ENCODE measurements at places on chromosomes 16 and 17.

- DNase-seq = no peak
These were observed 42.8 kb downstream of the MRC2 start for GRCh38 chr17:62670202-62670821.

- DNase-seq = no peak
These were observed 6.3 kb downstream of the CHD3 start for GRCh38 chr17:7894866-7895265.

- no peak for DNase-seq
These were observed 146.0 kb downstream of the PITPNC1 start for GRCh38 chr17:67523101-67523500.

DNA sequence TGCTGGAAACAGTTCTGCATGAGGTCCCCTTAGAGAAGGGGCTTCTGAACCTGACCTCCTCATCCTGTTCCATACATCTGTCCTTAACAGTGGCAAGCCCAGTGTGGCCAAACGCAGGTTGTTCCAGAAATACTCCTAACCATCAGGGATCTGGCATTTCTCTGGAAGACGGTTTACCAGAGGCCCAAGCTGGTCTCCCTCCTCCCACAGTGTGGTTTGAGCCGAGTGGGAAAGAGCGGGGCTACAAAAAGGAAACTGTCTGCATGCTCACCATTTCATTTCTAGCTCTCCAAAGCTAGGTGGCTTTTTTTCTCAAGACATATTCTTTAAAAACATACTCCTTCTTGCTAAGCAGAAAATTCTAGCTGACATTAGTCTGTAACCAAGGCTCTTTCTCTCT, 6.0 kb downstream of the MXRA7 start:
- DNase-seq = no peak

GRCh38 chr16:57613514-57613913, 14.9 kb upstream of the ADGRG1 start:
- DNase-seq = no peak

DNA sequence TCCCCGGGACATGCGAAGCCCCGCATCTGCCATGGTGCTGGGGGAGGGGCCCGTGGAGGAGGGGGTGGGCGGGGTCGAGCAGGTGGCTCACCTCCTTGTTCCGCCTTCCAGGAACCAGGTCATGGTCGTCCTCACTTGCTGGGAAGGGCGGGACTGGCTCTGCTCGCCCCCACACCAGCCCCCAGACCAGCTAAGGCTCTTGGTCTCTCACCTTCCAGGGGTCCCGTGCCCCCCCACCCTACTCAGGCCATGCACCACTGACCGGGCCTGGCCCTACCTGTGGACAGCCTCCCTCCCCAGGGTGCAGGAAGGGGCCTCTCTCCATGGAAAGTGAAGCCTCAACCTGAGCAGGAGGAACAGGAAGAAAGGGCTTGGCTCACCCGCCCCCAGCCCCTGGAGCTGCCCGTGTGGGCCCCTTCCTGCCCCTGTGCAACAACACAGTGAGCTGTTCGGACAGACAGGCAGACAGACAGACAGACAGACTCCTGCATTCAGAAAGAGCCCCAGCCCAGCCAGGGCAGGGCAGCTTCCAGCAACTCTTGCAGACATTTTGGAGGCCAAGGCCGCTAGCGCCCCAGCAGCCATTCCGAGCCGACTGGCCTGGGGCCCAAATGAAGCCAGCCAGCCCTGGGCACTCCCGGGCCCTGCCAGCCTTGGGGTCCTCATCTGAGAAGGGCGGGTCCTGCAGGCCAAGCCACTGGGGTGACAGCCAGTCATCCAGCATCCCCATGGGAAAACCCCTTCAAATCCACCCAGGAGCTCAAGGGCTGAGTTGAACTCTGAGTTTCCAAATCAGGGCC, 8.1 kb upstream of the KREMEN2 start:
- DNase-seq = no peak

DNA sequence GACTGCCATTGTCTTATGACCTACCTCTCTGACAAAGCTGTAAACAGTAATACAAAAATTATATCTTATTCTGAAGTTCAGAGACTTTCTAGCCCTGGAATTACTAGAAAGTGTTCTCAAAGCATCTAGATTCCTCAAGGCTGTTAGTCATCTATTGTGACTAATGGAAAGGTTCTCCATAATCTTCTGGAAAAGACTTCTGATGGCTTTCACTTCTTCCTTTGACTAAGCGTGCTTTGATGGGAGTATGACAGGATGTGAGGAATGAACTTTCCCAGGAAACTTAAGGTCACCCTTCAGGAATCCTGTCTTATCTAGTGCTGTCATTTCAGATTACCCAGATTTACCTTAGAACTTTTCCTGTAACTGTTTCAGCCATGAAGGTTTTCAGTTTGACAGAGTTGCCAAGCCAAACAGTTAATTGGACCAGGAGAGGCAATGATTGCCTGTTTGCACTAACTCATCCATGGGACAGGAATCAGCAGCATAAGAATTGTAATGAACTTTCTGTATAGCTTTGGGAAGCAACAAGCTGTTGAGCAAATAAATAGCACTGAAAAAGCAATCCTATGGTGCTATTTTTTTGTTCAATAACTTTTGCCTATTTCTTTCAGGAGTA, 43.5 kb downstream of the AP2B1 start:
- DNase-seq = peak; percentile 40

GRCh38 chr17:81527591-81528383, at the start of gene FSCN2:
FSCN2 (plus strand) TSS chr17:81528377; CDS start chr17:81528532, 155 bp downstream.
- no peak for DNase-seq

DNA sequence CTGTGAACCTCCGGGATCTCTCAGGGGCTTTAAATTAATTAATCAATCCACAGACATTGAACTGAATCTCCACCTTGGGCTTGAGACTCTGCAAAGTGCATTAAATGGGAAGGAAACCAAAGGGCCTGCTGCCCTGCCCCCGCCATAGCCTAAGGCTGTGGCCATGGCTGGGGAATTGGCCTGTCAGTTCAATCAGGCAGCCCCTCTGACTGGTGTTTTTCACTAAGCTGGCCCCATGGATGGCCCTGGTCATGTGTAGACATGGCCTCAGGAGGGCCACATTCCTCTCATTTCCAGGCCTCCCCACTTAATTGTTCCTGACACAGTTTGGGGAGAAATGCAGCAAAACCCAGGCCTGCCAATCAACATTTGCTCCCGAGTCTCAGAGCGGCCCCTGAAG, 499.8 kb downstream of the WWOX start:
- no peak for DNase-seq

DNA sequence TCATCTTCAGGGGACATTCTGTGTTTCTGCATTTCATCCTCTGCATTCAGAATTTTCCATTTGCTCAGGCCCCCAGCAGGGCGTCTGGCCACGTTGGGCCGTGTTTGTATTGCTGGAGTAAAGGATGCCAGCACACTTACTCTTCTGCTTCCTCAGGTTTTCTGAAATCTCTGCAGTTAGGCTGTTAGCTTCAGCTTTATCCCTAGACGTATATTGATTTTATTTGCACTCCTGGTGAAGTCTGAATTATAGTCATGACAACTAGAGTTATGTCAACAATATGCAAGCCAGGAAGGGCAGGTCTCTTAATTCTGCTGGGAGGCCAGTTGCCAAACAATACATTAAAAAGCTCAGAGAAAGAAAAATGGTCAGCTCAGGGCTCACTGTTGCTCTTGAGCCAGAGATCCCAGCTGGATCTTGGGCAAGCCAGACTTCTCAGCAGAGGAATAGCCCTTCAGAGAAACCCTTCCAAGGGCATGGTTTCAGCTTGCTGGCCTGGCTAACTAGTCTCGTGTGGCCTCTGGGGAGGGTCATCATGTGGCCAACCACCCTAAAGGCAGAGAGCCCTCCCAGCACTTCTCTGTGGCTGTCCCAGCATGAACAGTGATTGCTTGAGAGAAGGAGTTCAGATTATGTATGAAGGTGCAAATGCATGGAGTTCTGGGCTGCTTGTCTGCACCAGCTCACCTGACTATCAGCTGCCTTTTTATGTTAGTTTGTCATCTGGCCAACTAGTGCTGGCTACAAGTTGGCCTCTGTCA, 110.2 kb upstream of the CACNG5 start:
- no peak for DNase-seq

All from HS-5 (cell line).